ENCODE measurements at places on chromosomes 2 and 18.

- DNase-seq = no peak
Measured at GRCh38 chr2:25966531-25967270, 15.6 kb downstream of the KIF3C start.

DNA sequence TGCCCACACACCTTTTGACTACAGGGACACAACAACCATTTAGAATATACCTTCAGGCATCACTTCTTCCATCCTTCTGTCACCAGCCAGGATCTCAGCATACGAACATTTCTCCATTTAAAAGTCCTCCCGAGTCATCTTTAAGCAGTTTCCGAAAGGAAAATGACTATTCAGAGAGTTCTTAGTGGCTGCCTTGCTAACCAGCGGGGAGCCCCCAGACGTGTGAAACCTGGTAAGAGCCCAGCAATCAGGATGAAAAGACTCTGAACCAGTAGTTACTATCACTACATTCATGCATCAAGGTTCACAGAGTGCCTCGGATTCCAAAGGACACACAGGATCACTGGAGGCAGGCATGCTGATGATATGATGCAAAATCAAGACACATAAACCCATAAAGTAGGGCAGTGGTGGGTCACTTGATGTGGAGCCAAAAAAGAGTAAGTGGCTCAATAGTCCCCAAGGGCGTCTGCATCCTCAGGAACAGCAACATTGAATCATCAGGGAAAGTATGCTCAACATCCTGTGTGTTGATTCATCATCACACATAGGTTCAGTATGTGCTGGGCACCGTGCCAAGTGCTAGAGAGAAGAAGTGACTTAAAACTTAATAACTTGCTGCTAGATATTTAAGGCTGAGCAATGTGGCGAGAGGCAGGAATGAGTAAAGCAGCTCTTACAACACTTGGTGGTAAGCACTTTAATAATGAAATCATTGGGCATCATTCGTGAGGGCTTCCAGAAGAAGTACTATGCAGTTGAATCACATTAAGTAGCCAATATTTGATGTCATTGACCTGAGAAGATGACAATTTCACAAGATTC lies 4.4 kb downstream of the CCL20 start:
- DNase-seq = no peak

- no peak for DNase-seq
Measured at GRCh38 chr2:237962432-237963084, 4.3 kb upstream of the UBE2F start.

DNA sequence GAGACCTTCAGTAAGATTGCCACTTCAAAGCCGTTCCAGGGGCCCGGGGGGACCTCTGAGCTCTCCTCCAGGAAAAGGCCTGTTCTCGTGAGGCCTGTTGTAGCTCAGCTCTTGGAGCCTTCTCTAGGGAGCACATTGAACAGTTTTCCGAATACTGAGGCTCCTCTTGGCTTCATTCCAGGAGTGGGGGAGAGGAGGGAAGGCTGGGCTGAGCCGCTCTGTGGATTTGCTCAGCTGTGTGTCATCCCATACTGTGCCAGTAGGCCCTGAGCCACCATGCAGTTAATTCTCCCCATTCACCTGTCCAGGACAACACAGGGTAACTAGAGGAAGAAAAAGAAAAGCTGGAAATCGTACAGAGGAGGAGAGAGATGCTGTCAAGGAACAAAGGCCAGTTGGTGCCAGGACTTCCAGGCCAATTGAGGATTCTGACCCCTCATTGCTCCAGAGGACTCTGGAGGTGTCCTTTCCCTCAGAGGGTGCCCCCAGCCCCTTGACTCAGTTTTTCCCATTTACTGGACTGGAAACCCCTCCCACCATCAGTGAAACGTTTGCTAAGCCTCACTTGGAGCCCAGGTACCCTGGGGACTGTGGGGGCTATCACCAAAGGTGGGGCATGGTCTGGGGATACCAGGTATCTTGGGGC lies 41.4 kb downstream of the HS1BP3 start:
- no peak for DNase-seq

DNA sequence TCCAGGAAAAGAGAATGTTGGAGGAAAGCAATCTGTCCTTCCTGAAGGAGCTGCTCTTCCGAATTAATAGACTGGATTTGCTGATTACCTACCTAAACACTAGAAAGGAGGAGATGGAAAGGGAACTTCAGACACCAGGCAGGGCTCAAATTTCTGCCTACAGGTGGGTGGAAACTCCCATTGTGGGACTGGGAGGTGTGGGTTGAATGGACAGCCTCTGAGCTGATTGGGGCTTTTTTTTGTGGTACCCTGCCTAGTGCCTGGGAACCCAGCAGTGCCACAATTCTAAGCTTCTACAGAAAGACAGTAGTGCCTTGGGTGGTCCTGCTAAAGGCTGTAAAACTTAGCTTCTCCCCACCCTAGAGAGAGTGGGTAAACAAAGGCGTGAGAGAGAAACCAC lies 6.3 kb downstream of the CASP8 start:
- no peak for DNase-seq

DNA sequence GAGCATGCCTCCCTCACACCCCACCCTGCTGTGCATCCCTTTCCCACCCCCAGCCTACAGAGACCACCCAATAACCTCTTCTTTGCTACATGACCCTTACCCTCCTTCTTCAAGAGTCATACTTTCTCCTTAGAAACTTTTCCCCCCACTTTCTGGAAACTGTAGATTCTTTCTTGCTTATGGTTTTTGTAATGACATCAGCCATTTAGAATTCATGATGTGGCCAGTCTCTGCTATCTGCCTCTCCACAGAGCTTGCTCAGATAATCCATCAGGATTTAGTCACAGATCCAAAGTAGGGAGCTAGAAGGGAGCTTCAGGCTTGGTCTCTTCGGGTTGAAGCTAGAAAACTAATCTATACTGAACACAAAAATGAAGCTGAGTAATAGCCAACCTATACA lies 36.5 kb downstream of the GALM start:
- no peak for DNase-seq

- DNase-seq = no peak
Measured at GRCh38 chr18:21914739-21915319, 174.2 kb downstream of the MIB1 start.

DNA sequence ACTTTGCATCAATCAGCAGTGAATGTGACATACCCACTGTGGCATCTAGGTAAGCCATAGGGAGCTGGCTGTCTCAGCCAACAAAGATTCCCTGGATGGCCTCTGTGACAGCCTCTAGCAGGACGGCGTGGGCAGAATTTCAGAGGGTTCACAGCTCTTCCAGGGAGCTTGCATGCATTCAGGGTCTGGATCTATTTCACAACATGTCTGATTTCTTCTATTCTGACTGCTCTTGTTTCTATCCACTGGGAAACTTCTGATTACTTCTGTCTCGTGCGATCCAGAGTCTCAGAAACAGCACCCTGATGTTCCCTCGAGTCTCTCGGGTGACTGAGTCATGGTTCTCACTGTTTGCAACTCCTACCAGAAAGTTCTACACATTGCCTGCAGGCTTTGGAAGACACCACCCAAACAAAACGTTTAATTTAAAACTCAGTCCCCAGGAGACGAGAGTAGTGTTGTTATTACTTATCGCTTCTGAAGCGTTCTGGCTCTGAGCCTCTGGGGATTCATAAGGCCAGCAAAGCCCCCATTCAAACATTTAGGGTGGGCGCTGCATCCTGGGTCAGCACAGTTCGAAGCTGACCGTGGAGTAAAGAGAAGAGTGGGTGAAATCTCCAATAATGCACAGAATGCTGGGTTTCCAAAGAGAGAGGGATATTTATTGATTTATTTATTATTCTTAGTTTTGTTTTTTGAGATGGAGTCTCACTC lies 41.9 kb upstream of the ODC1 start:
- no peak for DNase-seq

DNA sequence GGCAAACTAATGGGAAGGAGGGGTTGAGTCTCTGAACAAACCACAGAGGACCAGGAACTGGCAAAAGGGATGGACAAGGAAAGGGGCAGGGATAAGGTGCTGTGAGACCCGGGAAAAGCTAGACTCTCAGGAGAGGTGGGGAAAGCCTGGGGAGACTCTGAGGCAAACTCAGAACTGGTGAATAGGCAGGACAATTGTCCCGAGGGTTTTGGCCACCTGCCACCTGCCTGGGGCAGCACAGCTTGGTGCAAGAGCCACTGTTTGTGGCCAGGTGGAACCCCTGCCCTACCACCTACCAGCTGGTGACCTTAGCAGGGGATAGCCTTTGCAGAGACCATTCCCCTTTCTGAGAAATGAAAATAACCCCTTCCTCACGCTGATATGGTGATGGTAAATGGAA lies 129.4 kb upstream of the ASB18 start:
- no peak for DNase-seq

DNA sequence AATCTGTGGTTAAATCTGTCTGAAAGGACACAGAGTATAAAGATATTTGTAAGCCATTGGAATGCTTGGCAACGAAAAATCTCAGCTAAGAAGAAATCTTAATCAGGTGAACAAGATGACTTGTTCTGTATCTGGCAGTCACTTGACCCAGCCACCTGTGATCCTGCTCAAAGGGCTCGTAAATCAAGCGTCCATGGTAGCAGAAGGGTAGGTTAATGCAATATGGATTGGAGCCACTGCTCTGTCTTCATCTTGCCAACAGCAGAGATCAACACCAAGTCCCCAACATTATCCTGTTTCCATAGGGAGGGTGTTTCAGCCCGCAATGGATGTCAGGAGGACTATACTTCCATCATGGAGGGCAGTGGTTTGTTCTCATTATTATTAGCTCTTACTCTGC lies 378.4 kb downstream of the CDH7 start:
- DNase-seq = no peak

- no peak for DNase-seq
Measured at GRCh38 chr18:36629138-36629530, 199.7 kb downstream of the TPGS2 start.

- DNase-seq = no peak
Measured at GRCh38 chr18:49898421-49898820, 85.1 kb upstream of the ACAA2 start.

- DNase-seq = no peak
Measured at GRCh38 chr2:12035029-12035720, 288.7 kb downstream of the LPIN1 start.

DNA sequence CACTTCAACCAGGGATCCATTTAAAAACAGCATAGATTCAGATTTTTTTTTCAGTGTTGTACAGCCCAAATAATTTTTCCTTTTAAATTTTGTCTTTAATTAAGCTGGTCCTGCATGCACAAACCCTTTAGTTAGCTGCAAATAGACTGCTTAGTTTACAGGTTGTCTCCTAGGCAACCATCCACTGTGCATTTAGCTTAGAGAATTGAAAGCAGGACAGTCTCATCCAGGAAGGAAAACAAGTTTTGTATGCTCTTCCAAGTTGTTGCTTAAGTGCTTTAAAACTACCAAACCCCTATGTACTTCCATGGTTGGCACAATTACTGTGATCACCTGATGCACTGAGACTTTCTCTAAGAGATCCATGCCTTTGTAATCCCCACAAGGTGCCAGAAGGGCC lies at the start of gene MAP3K19:
TSS of gene MAP3K19 (minus strand) at position 148 of the 400 bp plus-strand sequence. CDS start 22,800 bp downstream, outside the sequence.
- no peak for DNase-seq

- DNase-seq = no peak
Measured at GRCh38 chr2:1518867-1519530, 105.7 kb downstream of the TPO start.

DNA sequence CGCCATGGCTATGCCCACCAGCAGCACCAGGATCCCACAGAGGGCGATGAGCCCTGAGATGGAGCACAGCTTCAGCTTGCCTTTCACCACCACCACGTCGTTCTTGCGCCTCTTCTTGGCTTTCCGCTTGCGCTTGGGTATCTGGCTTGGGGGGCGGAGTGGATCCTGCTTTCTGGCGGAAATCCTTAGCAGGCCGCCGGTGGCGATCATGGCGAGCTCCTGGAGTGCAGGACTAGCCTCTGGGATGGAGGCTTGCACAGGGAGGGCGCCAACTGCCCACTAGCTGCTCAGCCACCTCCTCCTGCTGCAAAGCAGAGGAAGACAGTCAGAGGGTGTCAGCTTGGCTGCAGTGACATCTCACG lies 3.5 kb downstream of the TMEM200C start:
- DNase-seq = no peak

DNA sequence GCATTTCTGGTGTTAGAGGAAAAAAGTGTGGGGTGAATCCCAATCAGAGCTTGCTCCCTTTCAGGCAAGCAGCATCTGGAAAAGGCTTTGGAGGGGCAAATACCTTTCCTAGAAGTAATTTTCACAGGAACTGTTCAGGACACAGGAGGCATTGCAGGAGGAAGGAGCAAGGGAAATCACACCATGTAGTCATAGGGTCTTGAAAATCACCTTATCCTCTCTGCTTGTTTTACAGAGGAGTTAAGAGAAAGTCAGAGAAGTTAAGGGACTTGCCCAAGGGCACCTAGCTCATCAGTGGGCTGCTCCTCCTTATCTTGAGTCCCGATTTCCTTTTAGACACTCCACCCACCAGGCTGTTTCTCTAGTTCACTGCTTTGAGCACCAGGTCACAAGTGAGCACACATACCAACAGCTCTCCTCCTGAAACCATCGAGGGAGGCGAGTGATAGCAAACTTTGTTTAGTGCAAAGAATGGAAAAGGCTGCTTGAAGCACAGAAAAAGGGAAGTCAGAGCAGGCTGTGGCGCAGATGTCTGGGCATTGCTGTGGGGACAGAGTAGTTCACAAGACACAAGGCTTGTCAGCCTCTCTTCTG lies 89.2 kb upstream of the CXCR4 start:
- DNase-seq = no peak

- DNase-seq = no peak
Measured at GRCh38 chr2:160427629-160428404, 65.8 kb downstream of the RBMS1 start.

- no peak for DNase-seq
Measured at GRCh38 chr18:3186678-3187658, 32.8 kb downstream of the MYOM1 start.

DNA sequence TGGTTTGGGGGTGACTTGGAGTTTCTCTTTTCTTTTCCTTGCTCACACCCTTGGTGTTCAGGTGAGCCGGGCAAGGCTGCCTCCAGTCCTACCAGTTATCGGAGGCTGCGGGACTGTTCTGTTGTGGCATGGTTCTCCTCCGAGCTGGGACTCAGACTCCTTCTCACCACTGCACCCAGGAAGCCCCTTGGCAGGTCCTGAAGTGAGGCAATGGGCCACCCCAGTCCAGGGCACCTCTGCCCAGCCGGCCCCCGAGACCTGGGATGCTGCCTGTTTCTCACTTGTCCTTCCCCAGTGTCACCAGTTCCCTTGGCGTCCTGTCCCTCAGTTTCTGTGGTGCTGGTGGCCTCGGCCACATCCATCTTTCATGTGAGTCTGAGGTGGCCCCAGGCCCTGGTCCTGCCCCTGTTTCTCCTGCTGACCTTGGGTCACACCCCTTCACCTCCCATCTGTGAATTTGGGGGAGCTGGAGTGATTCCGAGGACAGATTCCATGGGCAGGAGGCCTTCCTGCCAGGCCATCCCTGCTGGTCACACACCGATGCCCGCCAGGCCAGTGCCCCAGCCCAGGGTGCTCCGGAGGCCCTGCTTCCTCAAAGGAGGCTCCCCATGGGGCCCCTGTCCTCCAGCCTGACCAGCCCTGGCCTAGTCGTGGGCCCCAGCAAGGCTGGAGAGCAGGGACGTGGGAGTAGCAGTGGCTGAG lies 6.6 kb upstream of the KLHL30 start:
- no peak for DNase-seq

GRCh38 chr2:231900972-231901371 lies 25.2 kb downstream of the NPPC start:
- DNase-seq = no peak

All from NCI-H2107 (cell line).